ENCODE measurements at places on chromosomes 7 and 10.

DNA sequence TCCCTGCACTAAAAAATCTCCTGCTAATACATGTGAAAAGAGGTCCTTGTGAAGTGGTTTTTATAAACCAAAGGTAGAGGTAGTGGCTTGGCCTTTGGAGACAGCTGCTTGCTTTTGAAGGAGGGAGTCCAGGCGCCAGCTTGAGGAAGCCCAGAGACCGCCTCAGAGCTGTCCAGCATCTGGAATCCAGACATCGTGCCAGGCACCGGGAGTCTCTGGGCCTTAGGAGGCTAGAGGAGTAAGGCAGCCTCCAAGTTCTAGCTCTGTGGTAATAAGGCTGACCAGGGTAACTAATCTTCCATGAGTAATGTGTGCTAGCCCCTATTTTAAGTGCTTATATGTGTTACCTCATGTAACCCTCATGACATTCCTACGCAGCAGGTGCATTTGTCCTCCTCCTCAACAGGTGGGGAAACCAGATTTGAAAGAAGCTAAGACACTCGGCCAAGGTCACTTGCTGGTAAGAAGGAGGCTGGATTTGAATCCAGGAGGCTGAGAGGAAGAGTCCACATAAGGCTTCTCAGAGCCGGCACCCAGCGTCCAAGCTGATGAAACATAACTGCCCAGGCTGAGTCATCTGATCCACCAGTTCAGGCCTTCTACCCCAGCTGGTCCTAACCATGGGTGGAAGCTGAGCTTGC is 26.1 kb downstream of the PRLHR start:
- no peak for DNase-seq

- DNase-seq = peak; percentile 58
Measured at GRCh38 chr10:75211007-75211691, 553 bp downstream of the VDAC2 start.

DNA sequence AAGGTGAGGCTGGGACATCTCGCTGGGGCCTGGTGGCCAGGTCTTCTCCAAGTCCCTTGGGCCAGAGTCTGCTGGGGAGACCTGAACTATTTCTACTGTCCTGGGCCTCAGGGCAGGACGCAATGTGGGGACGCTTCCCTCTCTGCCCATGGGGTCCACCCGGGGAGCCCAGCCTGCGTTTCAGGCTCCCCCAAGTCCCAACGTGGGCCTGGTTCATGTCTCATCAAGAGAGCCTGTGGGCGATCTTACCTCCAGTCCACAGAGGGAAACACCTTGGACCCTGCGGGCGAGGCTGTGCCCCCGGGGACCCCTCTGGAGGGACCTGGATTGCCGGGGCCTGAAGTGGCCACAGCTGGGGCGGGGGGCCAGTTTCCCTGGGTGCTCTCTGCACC is 91.7 kb downstream of the DNAJB6 start:
- no peak for DNase-seq

DNA sequence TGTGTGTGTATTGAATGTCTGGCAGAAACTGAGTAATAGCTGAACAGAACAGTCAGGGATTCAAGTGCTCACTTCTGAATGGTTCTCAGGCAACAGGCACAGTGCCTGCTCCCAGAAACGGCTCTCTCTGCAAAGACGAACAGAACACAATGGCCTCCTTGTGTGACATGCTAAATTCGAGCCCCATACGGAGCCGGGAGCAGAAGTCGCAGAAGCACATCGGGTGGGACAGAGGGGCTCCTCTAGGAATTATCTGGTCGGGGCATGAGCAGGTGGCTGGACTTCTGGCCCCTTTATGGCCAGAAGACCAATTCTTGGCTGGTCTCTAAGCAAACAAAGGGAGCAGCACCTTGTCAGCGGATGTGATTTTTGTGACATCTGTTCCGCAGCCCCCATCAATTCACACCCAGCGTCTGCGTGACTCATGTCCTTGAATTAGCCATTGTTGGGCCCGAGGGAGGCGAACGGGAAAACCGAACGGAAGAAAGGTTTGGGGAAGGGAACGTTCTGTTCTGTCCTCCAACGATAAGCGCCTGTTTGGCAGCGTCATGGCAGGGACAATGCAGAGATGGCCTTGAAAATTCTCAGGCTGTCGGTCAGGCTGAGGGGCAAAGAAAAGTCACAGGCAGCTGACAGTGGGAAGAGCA is 47.3 kb upstream of the NPTX2 start:
- no peak for DNase-seq

GRCh38 chr7:112104120-112104519 is 102.1 kb downstream of the DOCK4 start:
- no peak for DNase-seq

- no peak for DNase-seq
Measured at GRCh38 chr10:86163522-86164173, 202.9 kb downstream of the GRID1 start.

DNA sequence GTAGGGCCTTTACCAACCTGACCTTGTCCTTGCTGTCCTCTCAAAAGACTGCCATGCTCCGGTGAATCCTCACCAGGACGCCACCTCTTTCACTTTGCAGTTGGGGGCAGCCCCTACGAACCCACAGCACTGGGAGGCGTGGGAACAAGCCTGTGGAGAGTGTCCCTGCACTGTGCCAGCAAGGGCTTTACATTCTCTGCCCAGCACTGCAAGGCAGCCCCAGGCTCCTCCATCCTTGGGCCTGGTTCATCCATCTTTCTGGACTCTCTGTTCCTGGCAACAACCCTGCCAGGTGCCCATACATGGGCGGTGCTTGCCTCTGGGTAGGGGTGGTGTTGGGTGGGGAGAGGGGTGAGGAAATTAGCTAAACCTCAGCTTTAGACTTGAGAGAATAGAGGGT is 1.4 kb downstream of the CHAT start:
- DNase-seq = no peak

DNA sequence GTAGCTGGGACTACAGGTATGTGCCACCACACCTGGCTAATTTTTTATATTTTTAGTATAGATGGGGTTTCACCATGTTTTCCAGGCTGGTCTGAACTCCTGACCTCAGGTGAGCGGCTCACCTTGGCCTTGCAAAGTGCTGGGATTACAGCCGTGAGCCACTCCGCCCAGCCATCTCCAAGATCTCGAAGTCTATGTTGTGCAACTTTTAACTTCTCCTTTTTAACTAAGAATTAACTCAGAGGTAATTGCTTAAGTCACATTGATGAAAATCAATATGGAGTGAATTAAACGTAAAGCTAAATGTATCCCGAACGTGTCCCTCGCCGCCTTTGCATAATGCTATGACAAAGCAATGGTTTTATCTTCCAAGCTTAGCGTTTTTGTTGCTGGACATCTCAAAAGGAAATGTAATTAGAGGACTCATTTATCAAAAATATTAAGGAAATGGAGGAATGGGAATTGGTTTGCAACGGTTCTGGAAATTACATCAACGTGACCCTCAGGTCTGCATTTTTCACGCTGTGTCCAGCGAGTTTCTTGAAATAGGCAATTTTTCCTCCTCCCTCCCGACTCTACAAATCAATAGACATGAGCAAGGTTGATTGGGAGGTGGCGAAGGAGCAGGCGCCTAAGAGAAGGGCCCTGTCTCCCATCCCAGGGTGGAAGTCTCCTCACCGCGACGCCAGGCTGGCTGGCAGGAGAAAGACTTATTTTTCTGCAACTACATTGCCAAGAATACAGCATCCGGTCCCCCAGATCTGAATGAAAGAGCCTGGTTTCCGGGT is 89.8 kb downstream of the TMEM130 start:
- DNase-seq = no peak

DNA sequence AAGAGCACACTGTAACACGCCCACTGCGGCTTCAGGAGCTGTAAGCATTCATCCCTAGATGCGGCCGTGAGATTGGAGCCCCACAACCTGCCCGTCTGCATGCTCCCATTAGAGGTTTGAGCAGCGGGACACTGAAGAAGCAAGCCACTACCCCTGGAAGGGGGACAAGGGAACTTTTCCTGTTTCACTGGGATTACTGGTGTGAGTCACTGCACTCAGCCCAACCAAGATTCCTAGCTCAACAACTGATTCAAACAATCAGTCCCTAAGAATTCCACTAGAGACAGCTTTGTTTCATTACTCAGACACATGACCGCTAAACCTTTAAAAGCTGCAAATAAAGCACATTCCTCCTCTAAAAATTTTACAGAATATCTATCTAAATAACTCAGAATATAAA is 69.8 kb downstream of the ORC5 start:
- peak; percentile 66 for DNase-seq

GRCh38 chr10:13716081-13717071 is 129.6 kb downstream of the PRPF18 start:
- peak; percentile 88 for DNase-seq

DNA sequence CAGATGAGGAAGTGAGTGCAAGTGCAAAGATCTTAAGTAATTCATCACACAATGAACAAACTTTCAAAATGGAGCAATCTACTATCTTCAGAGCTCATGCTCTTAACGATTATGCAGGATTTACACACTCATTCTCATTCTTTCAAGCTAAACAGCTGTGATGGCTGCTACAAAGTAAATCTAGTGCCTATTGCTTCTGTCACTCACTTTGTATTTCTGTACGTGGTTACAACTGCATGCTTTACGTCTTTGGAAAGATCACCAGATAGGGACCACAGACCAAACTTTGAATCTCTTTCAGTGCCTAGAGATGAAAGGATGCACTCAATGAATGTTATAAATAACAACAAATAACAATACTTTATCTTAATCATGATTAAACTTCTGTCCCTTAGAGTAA is 194.6 kb downstream of the MAGI2 start:
- DNase-seq = no peak

GRCh38 chr7:11185179-11185815 is 211.6 kb downstream of the PHF14 start:
- peak; percentile 67 for DNase-seq

DNA sequence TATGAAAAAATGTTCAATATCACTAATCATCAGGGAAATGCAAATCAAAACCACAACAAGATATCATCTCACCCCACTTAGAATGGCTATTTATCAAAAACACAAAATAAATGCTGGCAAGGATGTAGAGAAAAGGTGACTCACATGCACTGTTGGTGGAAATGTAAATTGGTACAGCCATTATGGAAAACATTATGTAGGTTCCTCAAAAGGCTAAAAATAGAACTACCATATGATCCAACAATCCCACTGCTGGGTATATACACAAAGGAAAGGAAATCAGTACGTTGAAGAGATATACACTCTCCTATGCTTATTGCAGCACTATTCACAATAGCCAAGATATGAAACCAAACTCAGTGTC is 50.2 kb downstream of the CDK1 start:
- peak; percentile 81 for DNase-seq

GRCh38 chr7:35714862-35715261 is 19.9 kb upstream of the HERPUD2 start:
- DNase-seq = no peak

- no peak for DNase-seq
Measured at GRCh38 chr7:104857458-104858425, 156.3 kb upstream of the KMT2E start.

GRCh38 chr10:43795639-43796038 is 147.0 kb upstream of the ZNF32 start:
- DNase-seq = no peak

DNA sequence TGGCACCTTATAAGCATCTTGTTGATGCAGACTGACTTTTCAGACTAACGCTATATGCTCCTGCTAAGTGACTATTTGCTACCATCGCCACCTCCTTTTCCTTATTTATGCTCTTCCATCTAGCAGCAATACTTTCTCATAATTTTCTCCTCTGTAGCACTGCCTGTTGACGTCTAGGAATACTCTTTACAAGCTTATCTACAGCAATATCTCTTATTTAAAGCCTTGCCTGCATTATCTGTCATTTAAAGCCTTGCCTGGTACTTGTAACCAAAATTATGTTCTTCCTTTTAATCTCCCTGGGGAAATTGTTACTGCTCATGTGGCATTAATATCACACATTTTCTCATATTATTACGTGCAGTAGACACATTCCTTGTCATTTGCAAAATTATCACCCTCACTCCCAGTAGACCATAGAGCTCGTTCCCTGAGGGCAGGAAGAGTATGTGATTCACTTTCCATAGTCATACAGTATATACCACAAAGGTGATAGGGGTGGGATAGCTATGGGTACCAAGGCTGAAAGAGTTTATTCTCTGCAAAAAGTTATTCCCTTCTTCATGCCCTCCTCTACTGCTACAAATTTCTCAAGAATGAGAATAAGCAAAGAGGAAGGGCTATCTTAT is 359.7 kb upstream of the PCDH15 start:
- DNase-seq = no peak

GRCh38 chr7:40439686-40440085 is 304.9 kb downstream of the SUGCT start:
- DNase-seq = peak; percentile 59

DNA sequence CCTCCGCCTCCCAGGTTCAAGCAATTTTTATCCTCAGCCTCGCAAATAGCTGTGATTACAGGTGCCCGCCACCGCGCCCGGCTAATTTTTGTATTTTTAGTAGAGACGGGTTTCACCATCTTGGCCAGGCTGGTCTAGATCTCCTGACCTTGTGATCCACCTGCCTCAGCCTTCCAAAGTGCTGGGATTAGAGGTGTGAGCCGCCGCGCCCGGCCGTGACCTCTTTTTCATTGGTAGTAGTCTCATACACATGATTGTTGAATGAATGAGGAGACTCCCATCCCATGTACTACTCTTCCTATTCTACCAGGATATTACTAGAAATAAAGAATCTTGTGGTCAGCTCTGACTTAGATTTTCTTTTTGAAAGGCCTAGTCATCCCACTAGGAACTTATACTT is 56.8 kb downstream of the ARID5B start:
- no peak for DNase-seq

DNA sequence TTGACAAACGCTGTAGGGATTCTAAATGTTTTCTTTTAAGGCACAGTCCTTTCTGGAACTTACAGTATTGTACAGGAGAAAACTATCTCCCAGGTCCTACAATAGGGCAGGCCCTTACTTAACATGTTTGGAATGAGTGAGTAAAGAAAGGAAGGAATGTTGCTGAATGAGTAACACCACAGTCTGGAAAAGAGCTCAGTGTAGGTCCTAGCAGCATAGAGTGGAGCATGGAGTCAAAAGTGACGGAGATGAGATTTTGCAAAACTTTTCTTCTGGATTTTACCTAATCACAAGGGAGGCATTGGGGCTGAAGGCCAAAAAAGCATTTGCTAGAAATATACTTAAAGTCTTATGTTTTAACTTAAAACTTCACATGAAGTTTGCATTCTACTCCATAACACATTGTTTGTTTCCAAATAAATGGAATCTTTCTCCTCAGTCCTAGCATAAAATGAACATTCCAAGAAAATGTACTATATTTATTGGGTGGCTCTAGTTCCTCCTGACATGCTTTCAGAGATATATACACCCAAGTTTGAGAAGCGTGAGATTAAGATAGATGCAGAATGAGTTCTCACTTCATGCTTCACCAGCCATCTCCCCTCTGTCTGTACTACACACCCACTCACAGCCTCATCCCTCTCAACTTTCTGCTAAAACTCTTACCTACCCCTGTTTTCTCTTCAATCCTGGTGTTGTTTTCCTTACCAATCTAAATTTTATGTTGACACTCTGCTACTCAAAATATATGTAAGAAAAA is 20.2 kb upstream of the ADD3 start:
- peak; percentile 91 for DNase-seq

- no peak for DNase-seq
Measured at GRCh38 chr7:151777908-151778670, 98.8 kb downstream of the PRKAG2 start.

GRCh38 chr7:29723599-29723998 is 82.7 kb upstream of the WIPF3 start:
- DNase-seq = peak; percentile 56
